Body of pancreas (tissue), 4 donors: ENCODE measurements at places on chromosomes 4 and X. TPM values are rescaled to one million over a fixed set of nuclear protein-coding genes. Genes with fewer than 3 reads are reported as not detected.

GPRASP2 gene
- total RNA-seq, result 6.2 TPM

NCBP2L gene
- total RNA-seq, result not detected

RNF175 gene
- total RNA-seq, result not detected

CT45A3 gene
- total RNA-seq, result not detected

MAGEA10 gene
- not detected for total RNA-seq

CLCN4 gene
- 0.33 TPM for total RNA-seq

RASSF6 gene
- total RNA-seq, result 5.3 TPM

ARHGAP24 gene
- total RNA-seq, result 43.3 TPM

DNA sequence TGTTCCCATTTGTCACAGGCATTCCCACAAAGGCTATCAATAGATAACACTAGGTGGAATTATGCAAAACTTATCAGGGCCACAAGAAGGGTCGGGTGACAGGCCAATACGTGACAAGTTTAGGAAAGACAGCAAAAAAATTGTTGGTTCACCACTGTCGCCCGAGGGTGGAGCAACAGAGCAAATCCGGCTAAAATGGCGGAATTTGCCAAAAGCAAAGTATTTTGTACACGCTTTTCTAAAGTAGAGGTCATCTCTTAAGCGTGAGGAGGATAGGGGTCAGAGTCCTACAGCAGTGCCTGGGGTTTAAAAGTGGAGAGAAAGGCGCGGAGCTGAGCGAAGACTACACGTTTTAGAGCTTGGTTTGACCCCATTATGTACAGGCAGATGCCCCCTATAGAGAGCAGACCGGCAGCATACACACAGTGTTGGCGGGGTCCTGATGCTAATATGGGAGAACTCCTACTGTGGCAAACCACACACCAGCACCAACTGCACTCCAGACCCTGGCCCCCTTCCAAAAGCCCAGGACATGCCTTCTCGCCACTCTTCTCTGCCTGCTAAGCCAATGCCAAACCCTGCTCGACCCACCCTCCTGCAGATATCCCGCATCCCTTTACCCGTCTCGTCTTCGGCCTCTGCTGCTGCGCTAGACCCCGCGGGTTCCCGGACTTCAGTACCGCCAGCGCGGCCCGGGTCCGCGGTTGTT is 733 bp downstream of the CCNA2 start:
- no peak overlapping the region for H3K27ac ChIP-seq
- no peaks in the 10 kb centered on the region for H3K27me3 ChIP-seq
- H3K4me1 ChIP-seq, result peaks cover 8% of the 10 kb centered on the region
- H3K4me3 ChIP-seq, result peak overlapping the region; percentile 12
- peak; percentile 11 for DNase-seq

DNA sequence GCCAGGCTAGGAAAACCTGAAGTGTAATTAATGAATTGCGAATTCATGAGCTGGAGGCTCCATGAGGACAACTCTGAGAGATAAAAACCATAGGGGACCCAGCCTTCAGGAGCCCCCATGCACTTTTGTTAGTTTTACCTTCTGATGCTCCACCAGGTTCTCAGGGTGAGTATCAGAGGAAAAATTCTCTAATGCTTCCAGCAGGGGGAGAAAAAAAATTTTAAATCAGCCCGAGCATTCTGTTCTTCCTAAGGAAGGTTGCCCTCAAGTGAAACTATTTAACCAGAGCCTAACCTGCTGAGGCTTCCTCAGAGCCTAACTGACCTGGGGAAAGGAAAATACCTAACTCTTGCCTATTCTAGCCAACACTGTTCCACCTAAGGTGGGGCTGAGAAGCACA is 552.6 kb downstream of the PPARGC1A start:
- no peak for DNase-seq
- H3K36me3 ChIP-seq, result no peaks in the 10 kb centered on the region
- H3K4me3 ChIP-seq, result no peak overlapping the region
- no peak overlapping the region for H3K27ac ChIP-seq
- H3K27me3 ChIP-seq, result no peaks in the 10 kb centered on the region

DNA sequence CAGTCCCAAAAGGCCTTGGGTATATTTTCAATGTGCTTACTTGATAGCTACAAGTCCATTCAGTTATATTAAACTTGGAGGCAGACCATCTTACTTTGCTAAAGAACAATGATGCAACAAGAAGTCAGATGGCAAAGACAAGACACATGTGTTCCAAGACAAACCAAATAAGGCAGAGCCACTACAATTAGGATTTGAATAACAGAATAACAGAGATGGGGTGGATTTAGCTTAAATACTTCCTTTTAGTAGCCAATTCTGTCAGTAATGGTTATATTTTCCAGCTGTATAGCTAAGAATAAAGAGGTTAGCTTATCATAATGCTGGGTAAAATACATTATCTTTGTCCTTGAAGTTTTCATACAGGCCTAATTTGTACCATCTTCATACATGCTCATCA is 37.7 kb upstream of the FRAS1 start:
- no peaks in the 10 kb centered on the region for H3K4me1 ChIP-seq
- no peaks in the 10 kb centered on the region for H3K36me3 ChIP-seq
- no peak for DNase-seq
- H3K27ac ChIP-seq, result no peak overlapping the region
- no peaks in the 10 kb centered on the region for H3K27me3 ChIP-seq

DNA sequence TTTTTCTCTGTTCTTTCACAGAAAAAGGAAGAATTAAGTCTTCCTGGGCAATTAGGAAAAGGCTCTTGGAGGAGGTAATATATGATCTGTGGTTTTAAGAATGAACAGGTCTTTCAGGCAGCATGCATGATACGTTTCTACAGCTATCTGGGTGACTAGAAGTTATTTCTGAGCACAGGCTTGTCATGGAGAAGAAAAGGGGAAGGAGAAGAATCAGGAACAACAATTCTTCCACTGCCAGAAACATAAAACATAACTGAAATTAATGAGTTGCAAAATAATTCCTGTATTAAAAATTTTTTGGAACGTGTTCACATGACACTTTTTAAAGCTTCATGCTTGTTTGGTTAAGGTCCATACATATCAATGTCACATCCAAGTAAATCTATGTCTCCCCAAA is 17.7 kb upstream of the STIM2 start:
- no peak for DNase-seq
- no peak overlapping the region for H3K27ac ChIP-seq
- H3K27me3 ChIP-seq, result no peaks in the 10 kb centered on the region
- H3K4me1 ChIP-seq, result peaks cover 5% of the 10 kb centered on the region

DNA sequence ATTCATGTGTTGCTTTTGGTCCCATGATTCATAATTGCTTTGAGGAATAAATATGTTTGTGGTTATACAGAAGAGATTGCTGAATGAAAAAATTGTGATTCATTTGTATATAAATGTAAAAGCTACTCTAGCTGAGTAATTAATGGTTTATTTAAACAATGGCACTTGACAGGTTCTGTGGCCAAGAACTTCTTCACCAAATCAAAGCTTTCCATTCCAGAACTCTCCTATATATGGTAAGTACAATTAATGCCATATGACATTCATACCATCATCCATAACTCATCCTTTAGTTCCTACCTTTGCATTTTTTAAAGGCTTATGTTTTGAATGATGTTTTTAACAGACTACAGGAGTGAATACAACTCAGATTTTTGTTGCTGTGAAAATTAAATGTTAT is 105.8 kb downstream of the REPS2 start:
- no peaks in the 10 kb centered on the region for H3K36me3 ChIP-seq
- no peak overlapping the region for H3K27ac ChIP-seq
- no peak overlapping the region for H3K4me3 ChIP-seq

DNA sequence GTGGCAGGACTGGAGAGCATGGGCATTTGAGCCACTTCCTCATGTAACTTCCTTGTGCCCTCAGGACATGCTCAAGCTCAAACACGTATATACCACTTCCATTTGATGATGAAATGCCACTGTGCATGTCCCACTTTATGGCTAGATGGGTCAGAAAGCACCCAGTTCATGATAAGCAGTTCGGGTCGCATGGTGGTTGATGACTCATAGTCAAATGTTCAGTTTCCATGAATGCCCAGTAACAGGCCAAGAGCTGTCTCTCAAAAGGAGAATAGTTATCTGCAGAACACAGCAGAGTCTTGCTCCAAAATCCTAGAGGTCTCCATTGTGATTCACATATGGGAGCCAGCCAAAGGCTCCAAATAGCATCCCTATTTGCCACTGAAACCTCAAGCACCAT is 48.9 kb upstream of the SPIN3 start:
- H3K36me3 ChIP-seq, result no peaks in the 10 kb centered on the region
- no peak for DNase-seq
- H3K4me1 ChIP-seq, result no peaks in the 10 kb centered on the region

DNA sequence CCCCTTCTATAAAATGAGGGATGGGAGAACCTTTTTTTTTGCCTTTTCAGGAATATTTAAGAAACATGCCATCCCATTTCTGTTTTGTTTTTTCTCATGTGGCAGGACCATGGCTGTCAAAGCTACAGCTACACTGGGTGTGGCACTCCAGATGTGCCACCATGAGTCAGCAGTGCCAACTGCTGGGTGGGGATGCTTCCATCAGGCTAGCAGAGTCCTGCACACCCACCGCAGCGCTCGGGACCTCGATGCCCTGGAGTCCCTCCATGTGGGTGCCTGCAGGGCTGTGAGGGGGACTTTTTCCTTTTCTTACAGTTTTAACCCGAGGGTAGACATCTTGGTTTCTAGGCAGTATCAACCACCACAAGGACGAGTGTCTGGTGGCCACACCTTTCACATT is 352.6 kb downstream of the NR3C2 start:
- DNase-seq, result no peak
- H3K27me3 ChIP-seq, result no peaks in the 10 kb centered on the region
- no peaks in the 10 kb centered on the region for H3K36me3 ChIP-seq
- no peak overlapping the region for H3K4me3 ChIP-seq
- no peak overlapping the region for H3K27ac ChIP-seq

- H3K27ac ChIP-seq, result no peak overlapping the region
- no peak for DNase-seq
- no peaks in the 10 kb centered on the region for H3K36me3 ChIP-seq
- H3K27me3 ChIP-seq, result no peaks in the 10 kb centered on the region
- no peaks in the 10 kb centered on the region for H3K4me1 ChIP-seq
Observed at GRCh38 chr4:1627417-1628313, 56.4 kb downstream of the FAM53A start.

DNA sequence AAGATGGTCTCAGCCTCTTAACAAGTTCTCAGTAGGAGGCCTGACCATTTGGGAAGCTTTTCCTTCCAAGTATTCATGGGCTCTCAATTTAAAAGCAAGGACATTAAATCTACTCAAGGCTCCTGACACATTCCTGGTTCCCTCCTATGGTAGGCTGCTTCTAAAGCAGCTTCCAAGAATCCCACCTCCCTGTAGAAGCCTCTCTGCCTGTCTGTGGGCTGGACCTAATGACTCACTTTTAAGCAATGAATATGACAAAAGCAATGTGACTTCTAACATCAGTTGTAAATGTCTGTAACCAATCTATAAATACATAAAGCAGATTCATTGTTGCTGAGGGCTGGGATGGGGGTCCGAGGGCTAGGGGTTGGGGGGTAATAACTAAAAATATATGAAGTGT is 99.5 kb upstream of the FAM9B start:
- DNase-seq, result no peak
- no peak overlapping the region for H3K4me3 ChIP-seq
- H3K4me1 ChIP-seq, result no peaks in the 10 kb centered on the region

GRCh38 chrX:12921886-12922598 is 15.6 kb downstream of the TLR8 start:
- H3K4me3 ChIP-seq, result no peak overlapping the region
- no peaks in the 10 kb centered on the region for H3K4me1 ChIP-seq
- H3K27ac ChIP-seq, result no peak overlapping the region
- no peak for DNase-seq
- H3K36me3 ChIP-seq, result no peaks in the 10 kb centered on the region
- H3K27me3 ChIP-seq, result no peaks in the 10 kb centered on the region

DNA sequence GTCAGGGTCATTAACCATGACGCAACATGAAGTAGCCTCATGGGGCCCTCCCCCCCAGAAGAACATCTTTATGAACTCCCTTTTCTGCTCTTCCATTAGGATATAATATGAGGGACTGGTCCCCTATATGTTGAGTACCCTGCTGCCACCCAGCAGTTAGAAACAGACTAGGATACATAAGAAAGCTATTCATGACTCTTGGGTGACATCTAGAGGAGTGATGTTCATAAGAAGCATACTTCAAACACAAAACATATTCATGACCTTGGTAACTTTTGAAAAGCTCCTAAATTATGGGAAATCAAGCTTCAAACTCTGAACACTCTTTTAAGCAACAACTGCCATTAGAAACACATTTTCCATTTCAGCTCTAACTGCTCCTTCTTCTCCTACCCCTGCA is 155.2 kb upstream of the SPIN4 start:
- H3K4me1 ChIP-seq, result peaks cover 25% of the 10 kb centered on the region
- no peaks in the 10 kb centered on the region for H3K27me3 ChIP-seq
- no peaks in the 10 kb centered on the region for H3K36me3 ChIP-seq
- H3K4me3 ChIP-seq, result no peak overlapping the region

GRCh38 chr4:10706236-10706635 is 21.7 kb upstream of the CLNK start:
- H3K27me3 ChIP-seq, result no peaks in the 10 kb centered on the region
- H3K27ac ChIP-seq, result no peak overlapping the region
- no peak overlapping the region for H3K4me3 ChIP-seq
- no peak for DNase-seq

- H3K36me3 ChIP-seq, result no peaks in the 10 kb centered on the region
- H3K27ac ChIP-seq, result no peak overlapping the region
- no peaks in the 10 kb centered on the region for H3K27me3 ChIP-seq
- peaks cover 6% of the 10 kb centered on the region for H3K4me1 ChIP-seq
- DNase-seq, result no peak
Observed at GRCh38 chr4:2298532-2298991, 36.7 kb upstream of the MXD4 start.

DNA sequence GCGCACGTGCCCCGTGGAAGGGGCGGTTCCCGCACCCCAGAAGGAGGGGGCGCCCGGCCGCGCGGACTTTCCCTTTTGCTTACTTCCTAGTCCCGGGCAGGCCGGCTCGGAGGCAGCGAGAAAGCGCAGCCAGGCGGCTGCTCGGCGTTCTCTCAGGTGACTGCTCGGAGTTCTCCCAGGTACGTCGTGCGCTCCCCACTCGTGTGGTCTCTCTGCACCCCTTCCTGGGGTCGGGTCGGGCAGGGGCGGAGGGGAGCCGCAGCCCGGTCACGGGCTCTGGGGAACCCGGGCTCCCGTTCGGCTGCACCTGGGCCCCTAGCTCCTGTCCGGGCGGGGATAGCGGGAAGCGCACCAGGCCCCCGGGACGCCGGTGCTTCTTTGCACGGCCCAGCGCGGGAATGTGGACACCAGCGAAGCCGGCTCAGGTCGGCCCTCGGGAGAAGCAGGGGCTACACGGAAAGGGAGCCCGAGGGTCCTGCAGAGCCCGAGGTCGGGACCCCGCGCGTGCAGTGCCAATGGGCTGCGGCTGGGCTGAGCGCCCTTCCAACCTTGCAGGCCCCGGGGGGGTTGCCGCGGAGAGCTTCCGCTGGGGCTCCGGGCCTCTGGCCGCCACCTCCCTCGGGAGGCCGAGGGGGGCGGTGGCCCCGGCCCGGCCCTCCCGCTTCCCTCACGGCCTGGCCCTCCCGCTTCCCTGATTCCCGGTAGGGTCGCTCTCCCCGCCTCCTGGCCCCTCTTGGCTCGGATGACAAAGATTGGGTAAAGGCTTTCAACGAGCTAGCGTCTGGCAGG is at the start of gene TLR2:
TSS of gene TLR2 (plus strand) at position 99 of the 789 bp plus-strand sequence. CDS start 18,628 bp downstream, outside the sequence.
- H3K4me1 ChIP-seq, result peaks cover 17% of the 10 kb centered on the region
- H3K27me3 ChIP-seq, result no peaks in the 10 kb centered on the region
- peak within 1 kb of the TSS; percentile 92 for H3K4me3 ChIP-seq
- H3K27ac ChIP-seq, result peak within 1 kb of the TSS; percentile 65
- DNase-seq, result peak; percentile 71
- no peaks in the 10 kb centered on the region for H3K36me3 ChIP-seq

GRCh38 chr4:113971706-113972360 is 7.6 kb downstream of the ARSJ start:
- no peaks in the 10 kb centered on the region for H3K4me1 ChIP-seq
- H3K27me3 ChIP-seq, result no peaks in the 10 kb centered on the region
- H3K36me3 ChIP-seq, result no peaks in the 10 kb centered on the region
